NCI-H446 treated with DMSO at 0.1 percent for 48 hours (cell line): ENCODE measurements at places on chromosomes 5 and 9.

GRCh38 chr5:1315018-1315708 lies 20.3 kb upstream of the TERT start:
- no peak for DNase-seq

DNA sequence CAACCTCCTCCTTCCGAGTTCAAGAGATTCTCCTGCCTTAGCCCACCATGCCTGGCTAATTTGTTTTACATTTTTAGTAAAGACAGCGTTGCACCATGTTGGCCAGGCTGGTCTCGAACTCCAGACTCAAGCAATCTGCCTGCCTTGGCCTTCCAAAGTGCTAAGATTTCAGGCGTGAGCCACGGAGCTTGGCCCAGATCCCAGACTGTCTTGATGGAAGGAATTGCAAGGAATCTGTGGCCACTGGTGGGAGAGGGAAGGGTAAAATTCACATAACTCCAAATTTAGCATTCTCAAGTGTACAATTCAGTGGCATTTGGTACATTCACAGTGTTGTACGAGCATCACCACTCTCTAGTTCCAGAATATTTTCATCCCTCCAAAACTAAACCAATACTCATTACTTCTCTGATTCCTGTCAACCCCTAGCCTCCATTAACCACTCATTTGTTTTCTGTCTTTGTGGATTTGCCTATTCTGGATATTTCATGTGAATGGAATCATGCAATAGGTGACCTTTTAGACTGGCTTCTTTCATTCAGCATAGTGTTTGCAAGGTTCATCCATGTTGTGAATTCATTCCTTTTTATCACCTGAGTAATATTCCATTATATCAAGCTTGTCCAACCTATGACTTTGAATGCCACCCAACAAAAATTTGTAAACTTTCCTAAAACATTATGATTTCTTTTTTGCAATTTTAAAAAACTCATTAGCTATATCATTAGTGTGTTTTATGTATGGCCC lies 8.9 kb upstream of the MYO10 start:
- DNase-seq: no peak

DNA sequence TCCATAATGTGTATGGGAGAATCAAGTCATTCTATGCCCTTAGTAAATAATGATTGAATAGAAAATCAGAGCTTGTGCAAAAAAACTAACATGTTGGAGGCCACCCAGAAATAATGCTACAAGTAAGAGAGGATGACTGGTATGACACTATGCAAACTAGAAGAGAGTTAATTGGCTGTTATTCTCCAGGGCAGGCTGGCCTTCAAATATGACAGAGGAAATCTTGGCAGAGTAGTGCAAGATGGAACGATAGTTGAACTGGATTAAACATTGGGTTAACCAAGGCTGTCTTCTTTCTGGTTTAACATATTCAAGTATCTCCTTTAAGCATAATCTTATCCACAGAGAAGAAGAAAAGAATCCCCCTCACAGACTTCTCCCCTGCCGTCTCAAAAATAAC lies 196.1 kb downstream of the MPDZ start:
- DNase-seq: no peak

DNA sequence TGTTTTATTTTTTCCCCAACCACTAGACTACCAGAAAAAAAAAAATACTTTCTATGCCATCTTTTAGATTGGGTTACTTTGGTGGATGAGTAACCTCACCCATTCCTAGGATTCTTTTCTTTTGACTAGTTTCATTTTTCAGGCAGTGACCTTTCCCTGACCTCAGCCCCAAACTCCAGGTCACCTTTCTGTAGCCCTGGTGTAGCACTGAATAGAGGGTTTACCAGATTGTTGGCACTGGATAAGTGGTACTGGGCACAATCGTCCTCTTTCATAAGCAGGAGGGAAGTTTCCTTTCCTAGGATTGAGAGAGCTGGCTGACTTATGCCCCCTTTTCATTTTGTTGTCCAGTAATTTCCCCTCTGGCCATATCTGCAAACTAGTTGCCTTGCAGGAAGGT lies 169.4 kb upstream of the TMEM161B start:
- no peak for DNase-seq

DNA sequence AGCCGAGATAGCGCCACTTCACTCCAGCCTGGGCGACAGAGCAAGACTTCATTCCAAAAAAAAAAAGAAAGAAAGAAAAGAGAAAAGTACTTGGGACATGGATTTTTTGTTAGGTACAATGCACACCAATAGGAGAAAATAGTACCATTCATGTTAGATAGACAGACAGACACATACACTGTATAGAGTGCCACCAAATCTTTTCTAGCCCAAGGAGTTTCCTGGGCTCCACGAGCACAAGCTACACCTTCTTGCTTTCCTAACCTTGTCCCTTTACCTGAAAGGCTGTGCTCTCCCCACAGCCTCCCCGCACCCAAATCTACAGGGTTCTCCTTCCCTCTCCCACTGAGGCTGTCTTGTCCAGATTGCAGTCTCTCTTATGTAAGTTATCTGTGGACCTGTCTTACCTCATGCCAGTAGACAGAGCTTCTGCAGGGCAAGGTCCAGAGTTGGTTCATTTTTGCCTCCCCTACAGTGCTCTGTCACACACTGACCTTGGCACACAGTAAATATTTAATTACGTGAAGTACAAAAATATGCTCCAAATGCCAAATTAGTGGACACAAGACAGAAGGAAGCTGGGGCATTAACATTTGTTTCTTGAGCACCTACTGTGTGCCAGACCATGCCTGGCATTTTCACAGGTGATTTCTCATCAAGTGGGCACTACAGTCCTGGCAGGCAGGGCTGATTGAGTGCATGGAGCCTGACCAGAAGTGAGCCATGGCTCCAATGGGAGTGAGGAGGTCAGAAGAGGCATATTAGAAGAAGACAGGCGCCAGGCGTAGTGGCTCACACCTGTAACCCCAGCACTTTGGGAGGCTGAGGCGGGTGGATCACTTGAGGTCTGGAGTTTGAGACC lies 5.9 kb downstream of the ALAD start:
- DNase-seq: no peak

GRCh38 chr9:136367296-136368145 lies 4.0 kb upstream of the DNLZ start:
- DNase-seq: no peak

DNA sequence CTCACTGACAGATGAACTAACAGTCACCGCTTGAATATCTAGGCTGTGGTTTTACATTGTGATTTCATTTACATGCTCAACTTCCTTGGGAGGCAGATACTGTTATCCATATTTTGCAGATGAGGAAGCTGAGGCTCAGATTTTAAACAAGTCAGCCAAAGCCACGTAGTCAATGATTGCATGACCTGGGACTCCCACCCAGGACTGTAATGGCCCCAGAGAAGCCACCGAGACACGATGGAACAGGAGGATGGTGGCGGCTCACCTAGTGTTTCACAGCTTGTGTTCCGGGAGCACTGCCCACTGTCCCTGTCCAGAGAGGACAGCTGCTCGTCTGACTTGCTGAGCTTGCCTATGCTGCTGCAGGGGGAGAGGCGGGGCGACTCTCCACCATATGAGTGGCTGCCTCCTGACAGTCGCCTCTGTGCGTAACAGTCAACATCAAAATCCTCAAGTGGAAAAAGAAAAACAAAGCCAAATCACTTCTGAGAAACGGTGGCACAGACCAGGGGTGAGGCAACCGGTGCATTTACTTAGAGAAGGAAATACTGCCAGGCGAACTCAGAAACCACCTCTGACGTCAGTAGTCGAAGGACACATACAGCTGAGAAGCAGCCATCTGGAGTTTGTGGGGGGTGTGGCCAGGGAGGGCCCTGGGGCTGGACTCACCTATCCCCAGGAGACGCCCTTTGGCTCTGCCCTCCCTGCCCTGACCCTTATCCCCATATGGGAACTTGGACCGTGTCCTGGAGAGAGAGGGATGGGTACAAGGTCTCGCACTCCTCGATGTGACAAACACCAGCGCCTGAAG lies 82.5 kb downstream of the PRRT1B start:
- no peak for DNase-seq

DNA sequence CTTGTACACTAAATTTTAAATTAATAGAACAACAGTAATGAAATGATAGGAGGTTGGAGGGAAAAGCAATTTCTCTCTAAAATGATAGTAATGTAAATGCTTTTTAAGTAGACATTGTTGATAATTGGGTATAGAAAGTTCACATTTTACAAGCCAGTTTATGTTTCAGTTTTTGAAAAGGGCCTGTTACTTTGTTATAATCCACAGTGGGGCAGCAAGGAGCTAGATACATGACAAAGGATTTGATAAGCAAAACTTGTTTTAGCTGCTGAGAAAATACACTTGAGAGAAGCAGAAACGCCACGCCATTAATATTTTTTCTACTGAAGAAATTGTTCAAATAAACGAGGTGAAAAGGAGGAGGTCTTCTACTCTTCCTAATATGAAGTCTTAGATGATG lies 30.2 kb downstream of the SREK1 start:
- no peak for DNase-seq

GRCh38 chr5:79416499-79416898 lies 97.4 kb downstream of the HOMER1 start:
- no peak for DNase-seq

DNA sequence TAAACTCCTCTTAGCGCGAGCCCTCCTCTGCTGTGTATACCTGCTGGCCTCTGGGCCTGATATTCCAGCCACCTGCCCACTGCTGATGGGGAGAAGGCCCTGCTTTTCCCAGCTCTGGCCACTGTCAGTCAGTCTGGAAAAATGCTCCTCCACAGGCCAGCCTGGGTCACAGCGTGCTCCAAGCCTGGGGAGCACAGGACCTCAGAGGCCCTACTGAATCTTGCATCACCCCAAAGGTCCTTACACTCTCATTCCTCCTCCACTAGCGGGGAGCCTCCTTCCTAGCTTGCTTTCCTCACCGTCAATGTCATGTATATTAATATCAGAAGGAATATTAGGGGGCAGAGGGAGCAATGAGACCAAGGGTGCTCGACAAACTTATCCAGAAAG lies 73.7 kb downstream of the SHB start:
- DNase-seq: no peak

GRCh38 chr5:32522429-32523143 lies 62.8 kb upstream of the SUB1 start:
- no peak for DNase-seq

DNA sequence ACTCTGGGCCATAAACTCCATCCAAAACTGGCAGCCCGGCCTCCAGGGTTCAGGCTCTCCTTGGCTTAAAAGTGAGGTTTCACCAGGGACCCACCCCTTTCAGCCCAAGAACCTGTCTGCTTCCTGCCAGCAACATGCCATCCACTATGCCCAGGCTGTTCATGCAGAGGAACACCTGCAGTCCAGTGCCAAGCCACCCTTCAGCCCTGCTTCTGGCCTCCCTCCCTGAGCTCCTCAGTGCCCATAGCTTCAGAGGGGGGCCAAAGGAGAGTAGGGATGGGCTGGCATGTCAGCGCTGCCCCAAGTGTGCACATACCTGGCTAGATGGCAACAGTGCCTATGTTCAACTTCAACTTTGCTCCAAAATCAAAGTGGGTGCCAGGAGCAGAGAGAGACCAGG lies 166.9 kb upstream of the MRPS30 start:
- no peak for DNase-seq

GRCh38 chr9:104993291-104993963 lies 65.5 kb upstream of the ABCA1 start:
- no peak for DNase-seq

DNA sequence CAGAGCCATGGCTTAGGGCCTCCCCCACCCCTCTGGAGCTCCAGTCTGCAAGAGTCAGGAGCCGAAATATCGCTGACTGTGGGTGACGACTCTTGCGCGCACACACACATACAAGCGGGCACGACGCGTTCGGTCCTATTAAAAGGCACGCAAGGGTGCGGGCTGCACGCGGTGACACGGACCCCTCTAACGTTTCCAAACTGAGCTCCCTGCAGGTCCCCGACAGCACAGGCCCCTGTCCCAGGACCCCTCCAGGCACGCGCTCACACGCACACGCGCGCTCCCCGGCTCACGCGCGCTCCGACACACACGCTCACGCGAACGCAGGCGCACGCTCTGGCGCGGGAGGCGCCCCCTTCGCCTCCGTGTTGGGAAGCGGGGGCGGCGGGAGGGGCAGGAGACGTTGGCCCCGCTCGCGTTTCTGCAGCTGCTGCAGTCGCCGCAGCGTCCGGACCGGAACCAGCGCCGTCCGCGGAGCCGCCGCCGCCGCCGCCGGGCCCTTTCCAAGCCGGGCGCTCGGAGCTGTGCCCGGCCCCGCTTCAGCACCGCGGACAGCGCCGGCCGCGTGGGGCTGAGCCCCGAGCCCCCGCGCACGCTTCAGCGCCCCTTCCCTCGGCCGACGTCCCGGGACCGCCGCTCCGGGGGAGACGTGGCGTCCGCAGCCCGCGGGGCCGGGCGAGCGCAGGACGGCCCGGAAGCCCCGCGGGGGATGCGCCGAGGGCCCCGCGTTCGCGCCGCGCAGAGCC lies at the start of gene GRIN1:
TSS of gene GRIN1 (plus strand) at position 433 of the 746 bp plus-strand sequence. CDS start 333 bp downstream, outside the sequence.
- DNase-seq: no peak

GRCh38 chr9:2043243-2043642 lies 28.1 kb downstream of the SMARCA2 start:
- no peak for DNase-seq

DNA sequence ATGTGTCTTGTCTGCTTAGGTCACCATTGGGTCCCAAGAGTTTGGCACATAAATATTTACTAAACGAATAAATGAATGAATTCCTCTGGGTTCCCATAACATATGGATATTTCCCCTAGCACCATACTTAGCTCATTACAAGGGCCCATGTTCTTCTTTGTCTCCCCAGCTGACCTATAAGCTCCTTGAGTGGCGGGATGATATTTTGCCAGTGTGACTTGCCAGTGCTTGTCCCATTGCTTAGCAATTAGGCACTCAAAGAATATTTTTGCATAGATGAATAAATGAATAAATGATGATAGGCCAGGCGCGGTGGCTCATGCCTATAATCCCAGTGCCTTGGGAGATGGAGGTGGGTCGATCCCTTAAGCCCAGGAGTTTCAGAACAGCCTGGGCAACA lies 16.9 kb upstream of the CTNNA1 start:
- DNase-seq: no peak

DNA sequence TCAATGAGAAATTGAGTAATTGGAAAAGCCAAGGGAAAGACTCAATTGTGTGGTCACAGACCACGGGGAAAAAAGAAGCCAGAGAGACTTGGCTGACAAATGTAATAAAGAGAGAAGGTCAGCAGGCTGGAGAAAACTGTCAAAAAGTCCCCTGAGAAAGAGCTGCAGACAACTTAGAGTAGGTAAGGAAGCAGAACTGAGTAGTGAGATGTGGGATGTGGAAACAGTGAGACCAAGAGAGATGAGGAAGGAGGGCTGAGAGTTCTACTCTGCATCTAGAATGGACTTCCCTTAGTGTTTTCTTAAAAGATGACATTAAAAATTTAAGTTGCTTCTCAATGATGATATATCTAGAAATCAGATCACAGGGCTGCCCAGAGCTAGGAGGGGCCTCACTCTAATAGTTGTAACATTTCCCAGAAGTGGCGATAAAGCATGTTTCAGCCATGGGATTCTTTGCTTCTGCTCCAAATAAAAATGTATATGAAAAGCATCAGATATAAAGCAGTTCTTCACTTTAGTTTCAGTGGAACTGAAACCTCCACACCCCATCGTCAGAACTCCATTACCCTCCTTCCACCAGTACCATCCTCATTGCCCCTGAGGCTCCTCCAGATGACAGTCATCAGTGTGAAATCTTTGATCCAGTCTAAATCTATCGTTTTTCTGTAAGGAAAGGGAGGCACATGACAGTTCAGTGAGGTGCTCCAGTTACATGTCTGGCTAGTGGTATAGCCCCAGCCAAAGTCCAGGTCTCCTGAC lies 80.6 kb downstream of the SPEF2 start:
- DNase-seq: no peak
